PC-9 (cell line): ENCODE measurements at places on chromosomes 6 and 20. TPM values are rescaled to one million over a fixed set of nuclear protein-coding genes. Genes with fewer than 3 reads are reported as not detected.

DNA sequence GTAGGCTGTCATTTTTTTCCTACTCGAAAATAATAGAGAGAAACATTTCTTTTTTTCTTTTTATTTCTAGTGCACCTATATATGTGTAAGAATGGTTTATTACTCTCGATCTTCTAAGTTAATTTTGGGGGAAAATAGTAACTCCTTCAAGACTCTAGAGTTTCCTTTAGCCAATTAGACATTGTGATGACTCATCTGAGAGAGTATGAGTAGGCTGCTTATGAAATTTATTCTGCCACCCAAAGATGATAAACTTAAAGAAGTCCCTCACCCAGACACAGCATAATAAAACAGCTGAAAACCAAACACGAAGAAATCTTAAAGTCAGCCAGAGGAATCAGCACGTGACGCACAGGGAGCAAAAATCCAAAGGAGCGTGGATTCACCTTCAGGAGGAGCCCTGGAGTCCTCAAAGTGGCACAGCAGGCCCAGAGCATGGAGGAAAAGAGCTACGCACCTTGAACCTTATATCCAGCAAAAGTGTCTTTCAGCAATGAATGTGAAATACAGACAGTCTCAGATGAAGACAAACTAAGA lies 81.9 kb downstream of the ERMARD start:
- DNase-seq = no peak

GRCh38 chr6:137498481-137499190 lies 4.4 kb upstream of the OLIG3 start:
- no peak for DNase-seq

- no peak for DNase-seq
Measured at GRCh38 chr20:19405958-19406357, 193.5 kb downstream of the SLC24A3 start.

DNA sequence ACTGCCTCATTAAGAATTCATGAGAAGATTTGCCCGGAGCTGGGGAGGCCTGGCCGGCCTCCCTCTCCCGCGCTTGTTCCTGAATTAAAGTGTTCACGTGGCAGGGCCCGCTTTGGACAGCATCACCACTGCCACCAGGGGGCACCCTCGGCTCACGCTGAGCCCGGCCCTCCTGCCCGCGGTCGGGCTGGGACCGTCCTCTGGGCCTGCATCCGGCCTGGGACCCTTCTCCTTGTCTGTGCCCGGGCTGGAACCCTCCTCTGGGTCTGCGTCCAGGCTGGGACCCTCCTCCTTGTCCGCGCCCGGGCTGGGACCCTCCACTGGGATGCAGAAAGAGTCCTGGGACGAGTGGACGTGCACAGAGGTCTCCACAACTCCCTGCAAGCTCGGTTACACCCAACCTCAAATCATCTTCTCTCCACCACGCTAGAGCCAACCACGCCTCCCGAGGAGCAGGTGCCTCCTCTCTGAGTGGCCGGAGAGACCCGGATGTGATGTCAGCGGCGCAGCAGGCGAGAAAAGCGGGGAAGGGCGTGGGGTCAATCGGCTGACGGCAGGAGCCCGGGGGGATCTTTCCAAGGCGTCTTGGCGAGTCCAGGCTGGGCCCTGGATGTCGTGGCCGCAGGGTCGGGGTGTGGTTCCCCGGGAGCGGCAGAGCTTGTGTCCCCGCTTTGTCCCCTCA lies 50.9 kb upstream of the DACT2 start:
- no peak for DNase-seq

DNA sequence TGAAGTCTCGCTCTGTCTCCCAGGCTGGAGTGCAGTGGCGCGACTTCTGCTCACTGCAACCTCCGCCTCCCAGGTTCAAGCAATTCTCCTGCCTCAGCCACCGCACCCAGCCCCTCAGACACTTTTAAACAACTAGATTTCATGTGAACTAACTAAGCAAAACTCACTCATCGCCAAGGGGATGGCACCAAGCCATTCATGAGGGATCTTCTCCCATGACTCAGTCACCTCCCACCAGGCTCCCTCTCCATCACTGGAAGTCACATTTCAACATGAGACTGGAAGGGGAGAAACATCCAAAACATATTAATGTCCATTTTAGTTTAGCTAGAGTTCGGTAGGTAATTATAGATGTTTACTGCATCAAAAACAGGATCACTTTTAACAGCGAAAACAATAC lies 95.9 kb upstream of the PRL start:
- DNase-seq = no peak

DNA sequence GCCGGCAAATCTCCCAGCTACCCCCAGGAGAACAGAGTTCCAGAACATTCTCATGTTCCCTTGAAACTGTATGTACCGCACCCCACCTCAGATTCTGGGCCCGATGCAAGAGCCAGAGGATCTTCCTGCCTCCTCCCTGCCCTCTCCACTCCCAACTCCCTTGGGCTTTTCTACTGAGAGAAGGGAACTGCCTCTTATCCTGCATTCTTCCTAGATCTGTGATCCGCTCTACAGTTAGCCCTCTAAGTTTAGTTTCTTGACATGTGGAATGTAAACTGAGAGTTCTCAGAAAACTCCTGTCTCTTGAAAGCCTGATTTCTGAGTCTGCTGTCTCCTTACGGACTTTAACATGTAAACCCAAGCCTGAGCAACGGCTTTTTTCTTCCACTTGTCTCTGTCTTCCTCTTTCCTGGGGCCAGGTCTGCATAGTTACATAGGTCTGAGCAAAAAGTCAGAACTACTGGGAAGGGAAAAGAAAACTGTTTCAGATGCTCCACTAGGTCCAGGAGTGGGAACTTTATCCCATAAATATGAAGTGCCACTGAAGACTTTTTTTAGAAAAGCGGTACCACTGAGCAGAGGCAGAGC lies 86.5 kb upstream of the TNFAIP3 start:
- DNase-seq = no peak

DNA sequence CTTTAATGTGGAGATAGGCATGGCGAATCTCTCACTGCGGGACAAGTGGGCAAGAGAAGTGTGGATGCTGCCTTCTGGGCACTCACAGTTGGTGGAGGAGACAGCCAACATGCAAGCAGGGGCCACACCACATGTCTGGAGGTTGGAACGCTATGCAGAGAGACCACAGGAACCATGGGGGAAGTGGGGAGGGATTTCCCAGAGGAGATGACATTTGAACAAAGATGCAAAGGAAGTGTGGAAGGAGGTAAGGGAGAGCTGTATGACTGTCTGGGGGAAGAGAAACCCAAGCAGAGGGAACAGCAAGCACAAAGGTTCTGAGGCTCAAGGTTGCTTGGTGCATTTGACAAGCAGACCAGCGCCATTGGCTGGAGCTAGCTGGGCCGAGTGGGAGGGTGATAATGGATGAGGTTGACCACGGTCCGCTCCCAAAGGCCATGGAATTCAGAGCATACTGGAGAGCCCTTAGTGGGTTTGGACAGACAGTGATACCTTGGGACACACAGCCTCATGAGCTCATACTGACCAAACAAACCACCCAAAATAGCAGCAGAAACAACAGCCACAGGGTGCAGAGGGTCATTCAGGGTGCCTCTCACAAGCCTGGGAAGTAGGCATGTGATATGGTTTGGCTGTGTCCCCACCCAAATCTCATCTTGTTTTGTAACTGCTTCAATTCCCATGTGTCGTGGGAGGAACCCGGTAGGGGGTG lies 7.6 kb upstream of the FAM110A start:
- no peak for DNase-seq

DNA sequence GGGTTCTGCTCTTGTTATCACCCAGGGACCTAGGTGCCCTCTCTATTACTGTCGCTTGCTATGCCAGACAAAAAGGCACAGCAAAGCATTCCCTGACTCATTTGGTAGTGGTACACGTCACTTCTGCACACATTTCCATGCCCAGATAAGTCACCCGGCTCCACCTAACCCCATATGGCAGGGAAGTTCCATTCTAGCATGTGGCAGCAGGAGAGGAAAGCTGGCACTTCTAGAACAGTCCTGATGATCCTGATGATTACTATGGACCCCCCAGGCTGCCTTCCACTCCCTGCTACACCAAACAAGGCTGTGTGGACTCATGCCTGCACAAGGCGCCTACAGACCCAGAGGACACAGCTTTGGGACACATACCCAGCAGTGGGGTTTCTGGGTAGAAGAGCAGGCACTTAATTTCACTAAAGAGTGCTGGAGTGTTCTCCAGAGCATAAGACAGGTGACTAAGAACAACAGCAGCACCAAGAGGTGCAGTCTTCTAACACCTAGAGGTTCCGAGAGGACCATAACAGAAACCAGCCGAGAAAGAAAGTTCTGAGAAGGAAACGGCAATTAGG lies 53.5 kb upstream of the NELFCD start:
- DNase-seq = no peak

GRCh38 chr6:153099636-153100035 lies 31.4 kb downstream of the RGS17 start:
- no peak for DNase-seq

DNA sequence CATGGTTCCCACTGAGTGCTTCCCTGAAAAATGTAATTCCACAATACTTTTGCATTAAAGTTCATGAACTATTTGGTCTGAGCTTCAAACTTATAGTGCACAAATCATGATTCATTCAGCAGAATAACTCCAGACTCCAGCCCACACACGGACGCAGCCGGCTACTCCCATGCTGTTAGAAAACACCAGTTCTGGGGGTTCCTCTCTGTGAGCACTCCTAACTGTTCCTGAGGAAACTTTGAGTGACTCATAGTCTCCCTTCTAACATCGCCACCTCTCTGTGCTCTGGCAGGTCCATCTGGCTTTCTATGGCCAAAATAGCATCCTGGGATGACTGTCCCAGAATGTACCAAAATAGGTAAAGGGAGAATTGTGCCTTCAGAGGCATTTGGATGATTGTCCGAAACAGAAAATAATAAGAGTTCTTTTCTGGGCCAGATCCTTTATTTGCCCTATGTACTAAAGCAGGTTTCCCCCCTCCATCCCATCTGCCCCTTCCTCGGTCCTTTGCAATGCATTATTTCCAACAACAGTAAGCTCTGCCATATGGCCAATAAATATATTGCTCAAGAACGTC lies 32.3 kb upstream of the LY86 start:
- no peak for DNase-seq

- no peak for DNase-seq
Measured at GRCh38 chr20:49395183-49395582, 87.3 kb downstream of the KCNB1 start.

Gene HLA-DRB5
- 0.33 TPM in 1 of 2 replicates, not detected in the other for total RNA-seq

Gene OR2B6
- 1.5 and 1.6 TPM in 2 replicates for total RNA-seq

Gene RHAG
- total RNA-seq = not detected in 2 replicates

Gene OR2H2
- not detected in 2 replicates for total RNA-seq
